ENCODE measurements at places on chromosomes 12 and 14. TPM values are rescaled to one million over a fixed set of nuclear protein-coding genes. Genes with fewer than 3 reads are reported as not detected.

DNA sequence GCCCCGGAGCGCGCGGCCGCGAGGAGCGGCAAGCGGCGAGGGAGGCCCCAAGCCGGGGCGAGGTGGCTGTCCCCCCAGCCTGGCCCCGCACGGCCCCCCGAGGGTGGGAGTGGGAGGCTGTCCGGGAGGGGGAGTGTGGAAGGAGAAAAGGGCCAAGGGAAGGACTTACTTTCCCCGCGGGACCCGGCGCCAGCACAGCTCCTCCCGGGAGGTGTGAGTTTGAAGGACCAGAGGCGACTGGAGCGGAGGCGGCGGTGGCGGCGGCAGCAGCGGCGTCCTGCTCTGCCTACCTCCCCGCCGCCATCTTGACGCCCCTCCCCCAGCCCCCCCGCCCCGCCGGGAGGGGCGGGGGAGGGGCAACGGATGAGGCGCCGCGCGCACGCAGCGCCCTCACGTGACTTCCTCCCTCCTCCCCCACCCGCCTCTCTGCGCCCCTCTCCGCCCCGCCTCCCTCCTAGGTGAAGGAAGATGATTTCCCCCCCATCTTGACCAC, at the start of gene SBNO1:
TSS of gene SBNO1 (minus strand) at position 316 of the 493 bp plus-strand sequence. CDS start 14,406 bp downstream, outside the sequence.
- no peak for DNase-seq

- DNase-seq: no peak
Observed at GRCh38 chr12:1503281-1503711, 91.1 kb downstream of the FBXL14 start.

DNA sequence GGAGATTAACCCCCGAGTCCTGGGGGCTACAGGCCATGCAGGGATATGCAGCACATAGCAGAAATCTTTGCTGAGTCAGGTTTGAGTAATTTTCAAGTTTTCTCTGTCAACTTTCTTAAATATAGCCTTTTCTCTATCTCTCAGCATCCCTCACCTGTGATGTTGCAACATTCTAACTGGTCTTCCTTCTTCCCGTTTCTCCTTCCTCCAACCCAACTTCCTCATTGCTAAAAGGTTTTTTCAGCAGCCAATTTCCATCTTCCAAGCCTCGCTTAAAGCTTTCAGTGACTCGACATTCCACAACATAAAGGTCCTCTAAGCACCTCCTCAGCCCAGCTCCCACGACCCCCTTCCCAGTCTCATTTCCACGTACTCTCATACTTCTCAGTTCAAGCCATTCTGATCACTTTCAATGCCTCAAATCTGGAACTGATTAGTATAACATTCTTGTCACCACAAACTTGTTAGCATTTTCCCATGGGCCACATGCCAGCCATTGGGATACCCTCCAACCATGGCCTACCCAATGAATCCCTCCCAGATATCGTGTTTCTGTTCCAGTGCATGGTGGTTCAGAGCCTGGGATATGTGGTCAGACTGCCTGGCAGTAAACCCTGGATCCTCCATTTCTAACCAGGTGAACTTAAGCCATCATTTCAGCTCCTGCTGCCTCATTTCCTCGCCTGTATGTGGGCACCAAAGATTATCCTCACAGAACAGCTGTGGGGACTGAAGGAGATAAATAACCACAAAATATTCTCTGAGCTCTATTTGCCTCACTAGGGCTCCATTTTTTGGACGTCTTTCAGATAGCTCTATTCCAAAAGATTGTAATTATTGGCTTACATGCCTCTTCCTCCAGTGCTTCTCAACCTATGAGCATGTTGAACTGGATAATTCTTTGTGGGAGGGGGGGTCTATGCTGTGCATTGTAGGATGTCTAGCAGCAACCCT, 65.8 kb downstream of the KCNK10 start:
- DNase-seq: no peak

DNA sequence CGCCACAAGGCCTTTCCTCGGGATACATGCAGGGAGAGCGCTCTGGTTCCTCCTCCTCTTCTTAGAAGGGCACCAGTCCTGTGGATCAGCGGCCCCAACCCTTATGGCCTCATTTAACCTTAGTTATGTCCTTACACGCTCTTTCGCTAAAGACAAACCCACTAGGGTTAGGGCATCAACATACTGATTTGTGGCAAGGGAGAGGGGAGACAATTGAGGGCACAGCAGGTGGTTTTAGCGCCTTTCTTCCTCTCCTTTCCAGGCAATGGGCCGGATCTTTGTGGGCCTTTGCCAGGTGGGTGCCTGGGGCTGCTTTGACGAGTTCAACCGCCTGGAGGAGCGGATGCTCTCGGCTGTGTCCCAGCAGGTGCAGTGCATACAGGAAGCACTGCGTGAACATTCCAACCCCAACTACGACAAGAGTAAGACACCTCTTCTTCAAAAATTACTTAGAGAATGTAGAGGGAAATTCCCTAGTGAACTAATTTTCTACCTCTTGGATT, 43.6 kb downstream of the DYNC1H1 start:
- DNase-seq: no peak

- no peak for DNase-seq
Observed at GRCh38 chr14:69571449-69572029, 3.1 kb downstream of the CCDC177 start.

GRCh38 chr14:21136024-21136423, 19.8 kb downstream of the OR5AU1 start:
- no peak for DNase-seq

GRCh38 chr12:7064516-7064915, 4.0 kb downstream of the C1S start:
- DNase-seq: no peak

DNA sequence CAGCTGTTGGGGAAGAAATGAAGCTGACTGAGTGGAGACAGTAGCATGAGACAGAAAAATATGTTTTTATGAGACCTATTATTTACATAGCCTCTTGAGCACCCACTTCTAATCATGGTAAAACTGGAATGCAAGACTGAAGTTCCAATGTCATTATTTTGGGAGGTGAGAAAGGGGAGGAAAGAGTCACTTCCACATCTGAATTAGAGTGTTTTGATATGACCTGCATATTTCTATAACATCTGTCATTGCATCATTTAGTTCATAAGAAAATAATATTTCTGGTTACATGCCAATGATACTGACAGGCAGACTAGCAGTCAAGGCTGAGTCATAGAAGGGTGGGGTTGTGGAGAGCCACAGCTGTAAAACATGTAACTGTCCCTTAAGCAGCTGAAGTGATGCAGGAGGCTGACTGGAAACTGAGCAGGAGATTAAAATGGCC, 26.7 kb downstream of the NTN4 start:
- DNase-seq: no peak

DNA sequence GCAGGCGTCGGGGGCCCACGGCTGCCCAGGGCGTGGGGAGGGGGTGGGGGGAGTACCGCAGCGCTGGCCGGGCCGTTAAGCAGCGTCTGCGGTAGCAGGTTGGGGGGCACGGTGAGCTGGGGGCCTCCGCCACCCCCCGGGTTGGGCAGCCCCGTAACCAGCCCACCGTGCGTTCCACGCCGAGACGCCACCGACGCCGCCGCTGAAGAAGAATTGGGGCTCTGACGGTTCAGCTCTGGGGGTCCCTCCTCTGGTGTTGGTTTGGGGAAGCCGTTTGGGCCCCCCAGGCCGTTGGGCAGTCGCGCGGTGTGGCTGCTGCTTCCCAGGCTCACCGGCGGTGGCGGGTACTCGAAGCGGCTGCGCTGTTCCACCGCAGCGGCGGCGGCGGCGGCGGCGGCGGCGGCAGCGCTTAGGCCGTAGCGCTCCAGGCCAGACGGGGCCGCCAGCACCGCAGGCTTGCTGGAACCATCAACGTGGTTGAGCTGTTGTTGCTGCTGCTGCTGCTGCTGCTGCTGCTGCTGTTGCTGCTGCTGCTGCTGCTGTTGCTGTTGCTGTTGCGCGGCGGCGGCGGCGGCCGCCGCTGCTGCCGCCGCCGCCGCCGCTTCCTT, 1.5 kb downstream of the IRF2BPL start:
- DNase-seq: peak; percentile 68

GRCh38 chr14:71863049-71863448, 69.2 kb upstream of the RGS6 start:
- DNase-seq: no peak

The ABCC9 gene
- not detected for total RNA-seq

The PPP1CC gene
- total RNA-seq: 242 TPM

The GPR65 gene
- total RNA-seq: 16.1 TPM

The RHOJ gene
- not detected for total RNA-seq

The ASCL1 gene
- not detected for total RNA-seq

The POU6F1 gene
- 15.4 TPM for total RNA-seq

The CCDC196 gene
- not detected for total RNA-seq

Measured in CD8-positive, alpha-beta memory T cell (primary cell).